ENCODE measurements at places on chromosomes 12 and 14.

GRCh38 chr12:29634057-29634456 lies 136.6 kb upstream of the OVCH1 start:
- peak; percentile 49 for DNase-seq

DNA sequence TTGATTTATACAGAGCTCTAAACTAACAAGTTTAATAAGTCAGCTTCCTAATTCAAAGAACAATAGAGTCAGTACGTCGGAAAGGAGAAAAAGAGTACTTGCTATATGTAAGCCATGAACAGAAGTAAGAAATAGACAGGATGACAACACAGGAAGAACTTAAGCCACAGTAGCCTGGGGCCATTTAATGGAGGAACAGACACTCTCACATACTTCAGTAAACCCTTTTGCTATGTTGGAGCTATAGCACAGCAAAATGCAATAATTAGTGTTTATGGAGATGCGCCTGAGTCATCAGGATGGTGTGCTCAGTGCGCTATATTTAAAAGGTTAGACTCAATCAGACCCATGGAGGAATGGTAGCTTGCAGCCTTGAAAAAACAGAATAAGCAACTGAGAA lies 61.0 kb downstream of the SRGAP1 start:
- DNase-seq = peak; percentile 36

- DNase-seq = no peak
Measured at GRCh38 chr12:131559517-131560516, 151.1 kb upstream of the SFSWAP start.

- DNase-seq = no peak
Measured at GRCh38 chr12:67263471-67263870, 5.7 kb upstream of the CAND1 start.

GRCh38 chr14:49418789-49419188 lies 167.4 kb downstream of the RPS29 start:
- no peak for DNase-seq

DNA sequence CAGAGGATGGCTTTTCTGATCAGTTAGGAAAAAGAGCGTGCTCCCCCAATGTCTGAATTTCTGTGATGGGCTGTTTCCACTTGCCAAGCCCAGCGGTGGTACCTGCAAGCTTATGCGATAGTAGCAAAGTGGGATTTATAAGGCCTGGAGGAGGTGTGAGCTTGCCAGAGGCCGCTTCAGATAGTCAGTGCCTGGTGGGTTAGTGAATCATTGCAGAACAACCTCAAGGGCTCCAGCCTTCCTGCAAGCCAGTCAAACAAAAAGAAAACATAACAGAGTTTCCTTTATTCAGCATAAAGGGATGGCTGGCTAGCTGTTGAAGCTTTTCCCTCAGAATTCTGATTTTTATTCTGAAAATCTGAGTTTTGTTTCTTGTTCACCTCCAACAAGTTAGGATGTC lies 7.6 kb upstream of the BMP4 start:
- DNase-seq = no peak

DNA sequence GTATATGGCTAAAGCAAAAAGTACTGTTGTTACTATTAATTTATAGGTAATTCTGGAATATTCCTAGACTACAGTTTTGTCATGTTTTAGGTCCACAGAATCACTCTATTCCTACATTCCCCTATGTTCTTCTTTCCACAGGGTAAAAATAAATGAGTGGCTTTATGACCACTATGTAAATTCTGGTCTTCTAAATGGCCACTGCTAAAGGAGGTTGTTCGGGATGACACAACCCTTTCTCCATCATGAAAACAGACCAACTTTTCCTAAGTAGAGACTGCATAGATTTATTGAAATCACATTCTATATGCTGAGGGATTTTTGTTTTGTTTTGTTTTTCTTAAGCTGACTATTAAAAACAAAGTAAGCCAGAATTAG lies 88.0 kb downstream of the SYT1 start:
- no peak for DNase-seq

DNA sequence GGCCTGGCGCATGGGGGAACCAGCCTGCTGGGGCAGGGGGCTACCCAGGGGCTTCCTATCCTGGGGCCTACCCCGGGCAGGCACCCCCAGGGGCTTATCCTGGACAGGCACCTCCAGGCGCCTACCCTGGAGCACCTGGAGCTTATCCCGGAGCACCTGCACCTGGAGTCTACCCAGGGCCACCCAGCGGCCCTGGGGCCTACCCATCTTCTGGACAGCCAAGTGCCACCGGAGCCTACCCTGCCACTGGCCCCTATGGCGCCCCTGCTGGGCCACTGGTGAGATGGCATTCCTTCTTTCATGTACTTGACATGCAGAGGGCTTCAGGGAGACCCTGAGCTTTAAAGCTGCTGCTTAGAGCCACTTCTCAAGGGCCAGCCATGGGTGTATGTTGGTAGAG lies 9.0 kb downstream of the LGALS3 start:
- no peak for DNase-seq

DNA sequence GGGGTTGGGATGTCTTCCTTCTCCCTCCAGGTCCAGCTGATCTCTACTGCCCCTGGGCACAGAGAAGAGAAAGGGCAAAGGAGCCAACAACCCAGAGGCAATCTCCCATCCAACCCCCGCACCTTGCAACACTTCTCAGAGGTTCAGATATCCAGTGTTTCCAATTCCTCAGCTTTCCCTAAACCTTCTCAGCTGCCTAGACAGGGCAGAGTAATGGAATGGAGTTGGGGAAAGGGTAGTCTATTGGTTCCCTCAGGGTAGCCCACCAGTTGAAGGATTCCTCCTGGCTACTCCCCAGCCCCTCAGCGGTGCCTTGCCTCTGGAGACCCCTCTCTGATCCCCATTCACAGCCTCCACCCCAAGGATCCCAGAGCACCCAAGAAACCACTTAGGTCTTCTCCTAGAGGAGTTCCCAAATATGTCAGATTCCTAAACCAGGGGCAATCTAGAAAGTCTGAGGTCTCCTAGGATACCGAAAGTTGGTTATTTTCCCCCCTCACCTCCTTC lies 537 bp downstream of the NFE2 start:
- no peak for DNase-seq

DNA sequence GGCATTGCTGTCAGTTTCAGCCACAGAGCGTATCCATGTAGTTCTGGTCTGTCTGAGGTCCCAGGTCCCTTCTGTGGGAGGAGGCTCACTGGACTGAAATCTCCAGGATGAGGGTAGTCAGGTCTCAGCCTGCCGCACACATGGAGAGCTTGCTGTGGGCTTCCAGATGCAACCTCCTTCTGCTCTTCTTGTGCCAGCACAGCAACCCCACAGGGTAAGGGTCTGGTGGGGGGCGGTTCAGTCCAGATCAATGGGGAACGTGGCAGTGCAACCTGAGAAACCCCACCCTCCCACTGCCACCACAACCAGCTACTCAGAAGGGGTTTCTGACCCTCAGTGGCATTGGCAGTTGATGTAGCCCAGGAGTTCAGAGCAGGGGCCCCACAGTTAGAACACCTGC lies 61.2 kb downstream of the BEGAIN start:
- DNase-seq = no peak

DNA sequence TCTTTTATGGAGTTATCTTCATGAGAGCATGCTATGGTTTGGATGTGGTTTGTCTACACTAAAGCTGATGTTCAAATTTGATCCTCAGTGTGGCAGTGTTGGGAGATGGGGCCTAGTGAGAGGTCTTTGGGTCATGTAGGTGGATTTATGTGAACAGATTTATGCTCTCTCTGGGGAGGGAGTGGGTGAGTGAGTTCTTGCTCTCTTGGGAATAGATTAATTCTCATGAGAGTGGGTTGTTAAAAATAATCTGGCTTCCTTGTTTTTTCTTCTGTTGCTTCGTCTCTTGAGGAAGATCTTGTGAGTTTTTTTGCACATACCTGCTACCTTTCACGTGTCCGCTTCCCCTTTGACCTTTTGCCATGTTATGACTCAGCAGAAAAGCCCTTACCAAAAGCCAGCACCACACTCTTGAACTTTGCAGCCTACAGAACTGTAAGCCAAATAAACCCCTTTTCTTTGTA lies 20.5 kb downstream of the DERA start:
- DNase-seq = peak; percentile 23

GRCh38 chr14:71758229-71758951 lies 173.8 kb upstream of the RGS6 start:
- no peak for DNase-seq

DNA sequence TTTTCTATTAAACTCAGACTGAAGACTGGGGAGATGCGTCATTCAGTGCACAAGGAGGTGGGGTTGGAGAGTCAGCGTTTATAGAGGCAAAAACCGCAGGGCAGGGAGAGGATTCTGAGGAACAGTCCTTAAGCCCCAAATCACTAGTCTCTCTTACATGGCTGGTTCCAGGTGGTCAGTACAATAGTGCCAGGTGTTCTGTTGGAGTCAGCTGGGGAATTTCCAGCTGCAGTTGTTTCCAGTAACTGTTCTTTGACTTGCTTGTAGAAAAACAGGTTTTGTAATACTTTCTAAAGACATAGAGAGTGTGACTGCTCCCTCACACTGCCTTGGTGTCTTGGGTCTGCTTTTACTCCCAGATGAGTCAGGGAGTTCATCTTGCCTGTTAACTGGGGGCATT lies 192.2 kb downstream of the TMTC3 start:
- peak; percentile 58 for DNase-seq

GRCh38 chr12:68048648-68049297 lies 59.5 kb downstream of the IFNG-AS1 start:
- DNase-seq = no peak

- DNase-seq = no peak
Measured at GRCh38 chr14:79878785-79879184, 332.5 kb downstream of the DIO2 start.

- DNase-seq = no peak
Measured at GRCh38 chr14:66568220-66568619, 60.3 kb downstream of the GPHN start.

DNA sequence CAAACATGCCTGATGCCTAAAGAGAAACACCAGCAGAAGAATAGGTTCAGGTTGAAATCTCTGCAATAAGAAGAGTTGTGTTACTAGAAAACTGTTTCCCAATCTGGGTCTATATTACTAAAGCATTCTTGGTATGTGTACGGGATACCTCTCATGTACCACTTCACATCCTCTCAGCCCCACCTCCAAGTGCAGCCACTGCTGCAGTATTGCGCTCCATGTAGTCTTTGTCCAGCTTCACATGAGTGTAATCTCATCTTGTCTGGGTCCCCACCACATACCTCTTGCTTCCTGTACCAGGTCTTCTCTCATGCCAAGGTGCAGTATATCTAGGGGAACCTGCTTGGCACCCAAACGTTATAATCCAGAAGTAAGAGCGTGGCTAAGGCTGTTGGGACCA lies 187.5 kb upstream of the EEA1 start:
- DNase-seq = peak; percentile 40

GRCh38 chr14:64826845-64827244 lies 52.9 kb downstream of the SPTB start:
- DNase-seq = no peak

GRCh38 chr14:23119363-23120327 lies 590 bp upstream of the CEBPE start:
- no peak for DNase-seq

DNA sequence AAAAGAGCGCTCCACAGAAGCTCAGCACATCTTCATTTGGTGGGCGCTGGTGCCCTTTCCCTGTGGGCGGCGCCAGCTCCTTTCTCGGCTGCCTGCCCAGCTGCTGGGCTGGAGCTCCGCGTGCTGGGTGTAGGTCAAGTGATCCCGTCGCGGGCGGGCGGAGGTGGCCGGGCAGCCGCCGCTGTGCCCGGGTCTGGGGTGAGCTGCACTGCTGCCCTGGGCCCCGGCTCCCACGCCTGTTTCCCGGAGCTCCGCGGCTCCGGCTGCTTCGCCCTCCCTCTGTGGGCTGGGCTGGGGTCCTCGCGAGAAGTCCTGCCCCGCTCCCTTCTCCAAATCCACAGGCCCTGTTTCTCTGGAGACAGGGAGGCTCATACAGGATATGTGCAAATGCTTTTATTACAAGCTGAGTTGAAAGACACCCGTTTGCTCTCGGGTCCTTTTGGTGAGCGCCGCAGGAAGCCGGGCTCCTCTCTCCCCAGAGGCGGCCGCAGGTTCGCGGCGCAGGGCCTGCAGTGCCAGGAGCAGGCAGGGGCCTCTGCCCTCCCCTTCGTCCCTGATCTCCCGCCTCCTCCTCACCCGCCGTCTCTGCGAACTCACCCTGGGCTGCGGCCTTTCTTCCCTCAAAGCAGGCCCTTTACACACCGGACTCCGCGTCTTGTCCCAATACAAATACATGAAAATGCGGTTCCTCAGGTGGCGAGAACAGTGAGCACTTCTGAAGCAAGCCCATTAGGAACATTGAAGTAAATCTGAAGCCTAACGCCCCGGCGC lies 67.8 kb upstream of the CAPRIN2 start:
- peak; percentile 59 for DNase-seq

- peak; percentile 71 for DNase-seq
Measured at GRCh38 chr12:88570103-88570502, 10.2 kb downstream of the KITLG start.

DNA sequence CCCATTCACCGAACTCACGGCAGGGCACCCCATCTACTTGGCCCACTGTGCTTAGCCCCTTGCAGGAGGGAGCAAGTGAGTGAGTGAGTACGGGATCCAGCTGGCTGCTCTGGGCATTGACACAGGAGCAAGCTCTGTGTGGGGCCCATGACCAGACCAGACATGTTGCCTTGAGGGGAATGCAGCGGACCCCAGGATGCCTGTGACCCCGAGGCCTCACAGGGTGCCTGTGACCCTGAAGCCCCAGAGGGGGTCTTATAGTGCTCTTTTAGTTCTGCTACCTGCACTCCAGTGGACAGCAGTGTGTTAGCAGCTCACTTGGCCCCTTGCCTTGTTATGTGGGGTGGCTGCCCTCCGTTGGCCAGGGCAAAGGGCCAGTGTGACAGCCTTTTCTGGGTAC lies 255.8 kb downstream of the ETNK1 start:
- DNase-seq = no peak

All from fibroblast of skin of right biceps (primary cell).